ENCODE measurements at places on chromosomes 4 and X.

GRCh38 chr4:6658597-6659075 is 18.2 kb downstream of the MRFAP1 start:
- peak; percentile 30 for DNase-seq

GRCh38 chrX:148568763-148569162 is 68.3 kb downstream of the AFF2 start:
- peak; percentile 5 for DNase-seq

DNA sequence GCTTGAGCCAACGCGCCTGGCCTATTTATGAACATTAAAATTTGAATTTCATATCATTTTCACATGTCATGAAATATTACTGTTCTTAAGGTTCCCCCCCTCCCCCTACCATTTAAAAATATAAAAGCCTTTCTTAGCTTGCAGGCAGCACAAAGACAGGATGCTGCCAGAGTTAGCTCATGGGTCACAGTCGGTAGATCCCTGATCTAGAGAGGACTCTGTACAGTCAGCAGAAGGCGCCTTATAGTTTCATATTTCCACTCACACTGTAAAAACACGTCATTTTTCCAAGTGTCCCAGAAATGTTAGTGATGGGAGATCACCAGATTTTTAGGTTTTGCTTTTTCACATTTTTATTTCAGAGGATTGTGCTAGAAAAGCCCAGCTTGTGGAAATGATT is 12.2 kb downstream of the NOCT start:
- DNase-seq: no peak

GRCh38 chrX:68672581-68673318 is 25.3 kb downstream of the STARD8 start:
- no peak for DNase-seq

- DNase-seq: no peak
Observed at GRCh38 chr4:7964890-7965662, 25.4 kb upstream of the AFAP1 start.
